T-helper 17 cell (primary cell): ENCODE measurements at places on chromosomes 6 and 20. TPM values are rescaled to one million over a fixed set of nuclear protein-coding genes. Genes with fewer than 3 reads are reported as not detected.

DNA sequence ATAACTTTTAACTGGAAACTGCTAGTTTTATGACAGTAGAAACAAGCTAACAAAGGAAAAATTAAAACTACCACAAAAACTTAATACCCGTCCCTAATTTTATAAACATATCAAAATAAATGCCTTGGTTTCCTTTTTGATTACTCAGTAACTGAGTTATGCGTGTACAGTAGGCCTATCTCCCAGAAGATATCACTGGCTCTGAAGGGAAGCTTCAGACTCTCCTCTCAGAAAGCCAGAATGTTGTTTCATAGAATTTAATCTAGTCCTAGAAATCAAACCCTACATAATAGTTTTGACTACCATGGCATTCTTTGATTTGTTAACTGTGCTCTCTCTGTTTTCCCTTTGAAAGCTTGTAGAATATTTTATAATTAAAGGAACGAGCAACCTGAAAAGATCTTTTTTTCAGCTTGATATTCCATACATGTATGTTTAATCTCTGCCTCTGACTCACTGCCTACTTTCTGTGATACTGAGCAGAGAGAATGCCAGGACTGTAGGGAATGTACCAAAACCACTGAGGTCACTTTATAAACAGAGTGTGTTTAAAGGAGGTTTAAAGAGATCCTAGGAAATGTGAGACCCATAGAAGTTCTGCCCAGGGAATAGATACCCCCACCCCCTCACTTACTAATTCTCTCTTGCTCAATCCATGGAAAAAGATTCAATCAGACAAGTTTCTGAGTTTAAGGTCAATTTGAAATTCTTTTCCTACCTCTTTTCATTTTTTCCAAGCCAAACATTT, 311.5 kb downstream of the HDGFL1 start:
- DNase-seq, result no peak
- no peak overlapping the region for H3K4me3 ChIP-seq
- no peaks in the 10 kb centered on the region for H3K4me1 ChIP-seq
- no peaks in the 10 kb centered on the region for H3K36me3 ChIP-seq
- no peaks in the 10 kb centered on the region for H3K27me3 ChIP-seq

DNA sequence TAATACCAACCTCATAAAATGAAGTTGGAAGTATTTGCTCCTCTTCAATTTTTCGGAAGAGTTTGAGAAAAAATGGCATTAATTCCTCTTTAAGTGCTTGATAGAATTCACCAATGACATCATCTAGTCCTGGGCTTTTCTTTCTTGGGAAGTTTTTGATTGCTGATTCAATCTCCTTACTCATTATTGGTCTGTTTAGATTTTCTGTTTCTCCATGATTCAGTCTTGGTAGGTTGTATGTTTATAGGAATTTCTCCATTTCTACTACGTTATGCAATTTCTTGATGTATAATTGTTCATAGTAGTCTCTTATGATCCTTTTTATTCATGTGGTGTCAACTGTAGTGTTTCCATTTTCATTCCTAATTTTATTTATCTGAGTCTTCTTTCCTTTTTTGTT, 176.9 kb upstream of the PRND start:
- peaks cover 67% of the 10 kb centered on the region for H3K27me3 ChIP-seq
- H3K27ac ChIP-seq, result no peak overlapping the region
- H3K4me3 ChIP-seq, result no peak overlapping the region
- no peaks in the 10 kb centered on the region for H3K36me3 ChIP-seq

XKR7 gene
- not detected for total RNA-seq

DNA sequence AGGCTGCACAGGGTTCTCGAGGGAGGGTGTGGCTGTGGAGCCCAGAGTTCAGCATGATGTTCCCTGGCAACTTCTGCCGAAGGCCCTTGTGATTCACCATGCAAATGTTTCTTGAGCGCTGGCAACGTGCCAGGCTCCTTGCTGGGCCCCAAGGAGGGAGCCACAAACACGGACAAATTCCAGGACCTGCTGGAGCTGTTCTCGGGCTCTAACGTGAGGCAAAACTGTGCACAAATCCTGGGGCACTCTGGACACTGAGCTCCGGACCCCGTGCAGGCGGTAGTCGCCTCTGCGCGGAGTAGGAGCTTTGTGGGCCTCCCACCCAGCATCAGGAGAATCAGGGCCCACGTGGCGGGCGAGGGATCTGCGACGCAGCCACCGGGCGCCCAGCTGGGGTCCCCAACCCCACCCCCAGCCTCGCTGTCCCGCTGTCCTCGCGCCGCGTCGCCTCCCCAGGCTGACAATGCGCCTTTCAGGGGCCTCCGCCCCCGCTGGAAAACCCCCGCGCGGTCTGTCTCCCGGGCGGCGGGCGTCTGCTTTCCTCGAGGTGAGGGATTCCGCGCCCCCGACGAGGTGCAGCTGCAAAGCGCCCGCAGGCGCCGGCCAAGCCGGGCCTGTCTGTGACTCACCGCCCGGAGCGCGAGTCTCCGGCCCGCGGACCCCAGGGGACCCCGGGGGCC, 31.7 kb upstream of the SCUBE3 start:
- peaks cover 2% of the 10 kb centered on the region for H3K4me1 ChIP-seq
- H3K27me3 ChIP-seq, result peaks cover 31% of the 10 kb centered on the region

- H3K27ac ChIP-seq, result no peak overlapping the region
- H3K4me3 ChIP-seq, result no peak overlapping the region
- H3K36me3 ChIP-seq, result no peaks in the 10 kb centered on the region
- no peak for DNase-seq
Measured at GRCh38 chr20:48007351-48007750, 222.1 kb upstream of the SULF2 start.

DNA sequence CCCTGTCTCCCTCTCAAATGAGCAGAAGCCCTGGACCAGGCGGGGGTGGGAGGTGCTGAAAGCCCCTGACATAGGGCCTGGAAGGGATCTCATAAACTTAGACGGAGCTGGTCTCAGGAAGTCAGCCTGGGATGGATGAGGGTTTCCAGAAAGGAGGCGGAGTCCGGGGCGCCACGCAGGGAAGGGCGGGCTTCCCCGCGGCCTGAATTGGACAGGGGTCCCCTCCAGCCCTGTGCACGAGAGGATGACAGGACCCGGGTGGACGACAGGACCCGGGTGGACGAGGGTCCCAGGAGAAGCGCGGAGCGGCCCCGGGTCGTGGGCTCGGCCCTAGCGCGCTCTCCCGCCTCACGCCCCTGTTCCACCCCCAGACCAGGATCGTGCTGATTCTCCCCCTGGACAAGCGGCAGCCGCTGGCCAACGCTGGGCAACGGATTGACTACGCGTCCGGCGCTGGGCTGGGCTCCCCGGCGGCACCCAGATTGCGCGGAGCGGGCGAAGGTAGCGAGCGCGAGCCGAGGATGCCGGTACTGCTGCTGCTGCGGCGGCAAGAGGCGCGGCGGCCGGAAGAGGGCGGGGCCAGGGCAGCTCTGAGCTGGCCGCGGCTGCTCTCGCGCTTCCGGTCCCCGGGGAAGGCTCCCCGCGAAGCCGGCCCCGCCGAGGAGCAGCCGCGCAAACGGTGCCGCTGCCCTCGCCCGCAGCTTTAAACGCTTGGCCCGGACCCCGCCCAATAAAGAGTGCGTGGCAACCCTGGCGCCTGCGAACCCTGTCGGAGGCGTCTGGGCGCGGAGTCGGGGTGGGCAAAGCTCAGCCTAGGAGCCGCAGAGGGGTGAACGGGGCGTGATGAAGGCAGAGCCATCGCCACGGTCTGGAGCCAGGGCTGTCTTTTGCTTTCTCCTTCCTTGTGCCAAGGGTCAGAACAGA, 1.3 kb downstream of the C20orf144 start:
- H3K27ac ChIP-seq, result peak overlapping the region; percentile 90
- no peaks in the 10 kb centered on the region for H3K27me3 ChIP-seq
- peak overlapping the region; percentile 90 for H3K4me3 ChIP-seq
- H3K4me1 ChIP-seq, result peaks cover 24% of the 10 kb centered on the region
- H3K36me3 ChIP-seq, result peaks cover 2% of the 10 kb centered on the region

RCAN2 gene
- not detected for total RNA-seq

- H3K27ac ChIP-seq, result no peak overlapping the region
- DNase-seq, result no peak
- peaks cover 9% of the 10 kb centered on the region for H3K27me3 ChIP-seq
- peaks cover 10% of the 10 kb centered on the region for H3K4me1 ChIP-seq
- no peaks in the 10 kb centered on the region for H3K36me3 ChIP-seq
Measured at GRCh38 chr6:134080171-134080795, 27.9 kb upstream of the SLC2A12 start.

GRCh38 chr6:164507206-164507940, 802.0 kb downstream of the C6orf118 start:
- no peak overlapping the region for H3K27ac ChIP-seq
- DNase-seq, result no peak
- no peak overlapping the region for H3K4me3 ChIP-seq
- no peaks in the 10 kb centered on the region for H3K27me3 ChIP-seq
- no peaks in the 10 kb centered on the region for H3K36me3 ChIP-seq

MICB gene
- 17.6 TPM for total RNA-seq

SPATS1 gene
- not detected for total RNA-seq

BPIFB2 gene
- not detected for total RNA-seq

DNA sequence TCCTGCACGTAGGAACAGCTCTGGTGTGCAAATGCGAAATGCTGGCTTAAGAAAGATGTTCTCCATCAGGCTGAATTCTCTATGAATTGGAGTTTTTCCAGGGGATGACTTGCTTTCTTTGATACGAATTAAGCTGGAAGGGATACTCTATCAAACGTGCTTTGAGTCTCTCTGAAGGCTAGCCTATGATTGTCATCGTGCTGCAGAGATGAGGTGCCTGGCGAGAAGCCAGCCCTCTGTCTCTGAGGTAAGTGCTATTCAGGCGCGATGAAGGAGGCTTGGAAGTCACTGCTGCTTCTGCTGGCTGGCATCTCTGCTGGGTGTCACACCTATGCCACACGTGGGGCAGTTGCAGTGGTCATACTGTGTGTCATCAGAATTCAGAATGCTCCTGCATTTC, 223.7 kb downstream of the TAF4 start:
- H3K4me3 ChIP-seq, result no peak overlapping the region
- no peaks in the 10 kb centered on the region for H3K36me3 ChIP-seq
- no peak overlapping the region for H3K27ac ChIP-seq
- peaks cover 19% of the 10 kb centered on the region for H3K27me3 ChIP-seq
- no peaks in the 10 kb centered on the region for H3K4me1 ChIP-seq
- no peak for DNase-seq

ZBTB46 gene
- 0.21 TPM for total RNA-seq

DNA sequence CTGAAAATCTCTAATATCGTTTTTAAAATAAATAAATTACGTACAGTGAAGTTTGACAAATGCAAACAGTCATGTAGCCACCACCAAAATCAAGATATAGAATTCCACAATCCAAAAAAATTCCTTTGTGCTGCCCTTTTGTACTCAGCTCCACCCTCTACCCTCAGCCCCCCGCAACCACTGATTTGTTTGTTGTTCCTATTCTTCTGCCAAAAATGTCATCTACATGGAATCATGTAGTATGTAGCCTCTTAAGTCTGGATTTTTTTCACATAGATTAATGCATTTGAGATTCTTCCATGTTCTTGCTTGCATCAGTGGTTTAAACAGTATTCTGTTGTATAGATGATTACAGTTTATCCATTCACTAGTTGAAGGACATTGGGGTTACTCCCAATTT, 8.5 kb upstream of the REPS1 start:
- H3K27me3 ChIP-seq, result no peaks in the 10 kb centered on the region
- H3K36me3 ChIP-seq, result no peaks in the 10 kb centered on the region
- no peaks in the 10 kb centered on the region for H3K4me1 ChIP-seq
- no peak overlapping the region for H3K27ac ChIP-seq

DNA sequence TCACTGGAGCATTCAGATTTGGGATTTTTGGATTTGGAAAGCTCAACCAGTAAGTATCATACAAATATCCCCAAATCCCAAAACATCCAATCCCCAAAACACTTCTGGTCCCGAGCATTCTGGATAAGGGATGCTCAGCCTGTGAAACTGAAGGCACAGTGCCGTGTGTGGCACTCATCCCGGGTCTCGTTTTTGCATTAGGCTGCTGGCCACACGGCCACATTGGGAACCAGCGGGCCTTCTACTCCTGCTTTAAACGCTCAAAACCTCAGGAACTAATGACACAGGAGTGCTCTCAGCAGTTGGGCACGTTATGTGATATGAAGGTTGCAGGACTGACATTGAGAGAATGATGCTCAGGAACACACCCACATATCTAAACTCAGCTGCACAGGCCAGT, 35.6 kb downstream of the PSMG4 start:
- H3K4me1 ChIP-seq, result peaks cover 4% of the 10 kb centered on the region
- DNase-seq, result no peak
- H3K4me3 ChIP-seq, result no peak overlapping the region
- H3K36me3 ChIP-seq, result peaks cover 3% of the 10 kb centered on the region

GRCh38 chr20:17833036-17833674, 133.4 kb downstream of the BANF2 start:
- no peaks in the 10 kb centered on the region for H3K36me3 ChIP-seq
- no peak overlapping the region for H3K27ac ChIP-seq
- no peak overlapping the region for H3K4me3 ChIP-seq
- no peak for DNase-seq
- H3K27me3 ChIP-seq, result peaks cover 4% of the 10 kb centered on the region

DNA sequence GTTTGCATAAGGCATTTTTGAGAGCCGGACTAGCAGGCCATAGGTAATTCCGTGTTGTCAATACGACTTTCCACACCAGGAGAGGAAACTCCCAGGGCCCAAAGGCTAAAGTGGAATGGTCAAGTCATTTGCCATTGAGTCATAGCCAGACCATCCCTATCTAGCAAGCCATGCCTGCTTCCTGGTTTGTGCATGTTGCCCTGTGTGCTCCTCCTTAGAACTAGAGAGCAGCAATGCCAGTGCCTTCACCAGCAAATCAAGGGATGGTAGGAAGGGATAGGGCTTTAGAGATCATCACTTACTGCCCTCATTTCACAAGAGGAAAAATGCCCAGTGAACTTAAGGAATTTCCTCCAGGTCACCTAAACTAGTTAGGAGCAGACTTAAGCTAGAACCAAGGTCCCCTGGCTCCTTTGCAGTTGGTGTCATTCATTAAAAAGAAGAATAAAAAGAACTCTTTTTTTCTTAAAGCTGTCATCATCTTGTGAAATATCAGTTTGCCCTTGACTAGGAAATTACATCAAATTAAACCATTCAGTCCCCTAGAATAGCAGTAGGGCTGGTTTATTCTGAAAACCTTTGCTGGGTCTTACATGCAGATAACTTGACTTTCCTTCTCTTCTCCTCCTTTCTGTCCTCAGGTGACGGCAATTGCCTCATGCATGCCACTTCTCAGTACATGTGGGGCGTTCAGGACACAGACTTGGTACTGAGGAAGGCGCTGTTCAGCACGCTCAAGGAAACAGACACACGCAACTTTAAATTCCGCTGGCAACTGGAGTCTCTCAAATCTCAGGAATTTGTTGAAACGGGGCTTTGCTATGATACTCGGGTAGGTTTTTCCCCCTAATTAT, 7.4 kb downstream of the TNFAIP3 start:
- H3K4me1 ChIP-seq, result peaks cover 76% of the 10 kb centered on the region
- peak overlapping the region; percentile 96 for H3K27ac ChIP-seq
- H3K4me3 ChIP-seq, result peak overlapping the region; percentile 88
